ENCODE measurements at places on chromosomes 12 and 14.
A peak's percentile ranks its signal among the peaks of the same experiment; 100 is the strongest.

DNA sequence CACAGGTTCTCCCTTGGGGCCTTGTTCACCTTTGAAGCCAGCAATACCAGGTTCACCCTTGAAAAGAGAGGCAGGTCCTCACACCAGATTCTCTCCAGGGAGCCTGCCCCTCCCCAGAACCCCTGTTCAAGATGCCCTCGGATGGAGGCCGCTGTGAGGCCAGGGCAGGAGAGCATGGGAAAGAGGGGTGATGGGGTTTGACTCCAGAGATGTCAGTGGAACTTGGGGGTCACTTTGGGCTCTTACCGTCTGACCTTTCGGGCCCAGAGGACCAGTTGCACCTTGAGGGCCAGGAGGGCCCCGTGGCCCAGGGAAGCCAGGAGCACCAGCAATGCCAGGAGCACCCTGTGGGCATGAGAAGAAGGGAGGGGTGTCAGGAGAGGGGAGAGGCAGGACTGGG lies 17.4 kb downstream of the COL2A1 start:
- DNase-seq, result no peak

GRCh38 chr14:94823556-94824341 lies 53.8 kb upstream of the GSC start:
- DNase-seq, result no peak

GRCh38 chr12:68267892-68268396 lies 14.5 kb upstream of the IL22 start:
- DNase-seq, result no peak

GRCh38 chr12:59407799-59408198 lies 188.0 kb upstream of the SLC16A7 start:
- DNase-seq, result no peak

GRCh38 chr14:75630695-75631452 lies 29.8 kb downstream of the ERG28 start:
- no peak for DNase-seq

- DNase-seq, result no peak
Observed at GRCh38 chr14:35159742-35160409, 37.5 kb downstream of the PRORP start.

DNA sequence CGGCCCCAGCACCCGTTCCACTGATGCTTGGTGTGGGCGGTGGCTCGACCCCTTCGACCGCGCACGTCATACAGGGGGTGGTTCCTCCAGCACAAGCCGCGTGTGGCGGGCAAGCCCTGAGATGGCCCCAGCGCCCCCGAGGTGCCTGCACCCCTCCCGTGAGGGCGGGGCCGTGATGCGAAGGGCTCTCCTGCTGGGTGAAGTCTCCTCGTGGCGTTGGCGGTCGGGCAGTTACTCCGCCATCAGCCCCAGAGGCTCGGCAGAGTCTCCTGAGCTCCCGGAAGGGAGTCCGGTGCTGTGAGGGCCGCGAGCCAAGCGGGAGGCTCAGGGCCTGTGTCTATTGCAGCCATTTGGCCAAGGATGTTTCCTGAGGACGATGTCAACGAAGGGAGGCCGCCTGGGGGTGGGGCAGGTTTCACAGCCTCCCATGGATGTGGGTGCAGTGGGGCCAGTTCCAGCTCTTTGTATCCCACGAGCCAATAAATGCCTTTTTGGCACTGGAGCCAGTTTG lies 78.1 kb upstream of the GALNT9 start:
- no peak for DNase-seq

GRCh38 chr12:102806110-102806509 lies 110.9 kb downstream of the PAH start:
- no peak for DNase-seq

GRCh38 chr12:118689793-118690192 lies 291.5 kb upstream of the SRRM4 start:
- no peak for DNase-seq

- DNase-seq, result no peak
Observed at GRCh38 chr12:92928421-92928961, 604 bp downstream of the EEA1 start.

DNA sequence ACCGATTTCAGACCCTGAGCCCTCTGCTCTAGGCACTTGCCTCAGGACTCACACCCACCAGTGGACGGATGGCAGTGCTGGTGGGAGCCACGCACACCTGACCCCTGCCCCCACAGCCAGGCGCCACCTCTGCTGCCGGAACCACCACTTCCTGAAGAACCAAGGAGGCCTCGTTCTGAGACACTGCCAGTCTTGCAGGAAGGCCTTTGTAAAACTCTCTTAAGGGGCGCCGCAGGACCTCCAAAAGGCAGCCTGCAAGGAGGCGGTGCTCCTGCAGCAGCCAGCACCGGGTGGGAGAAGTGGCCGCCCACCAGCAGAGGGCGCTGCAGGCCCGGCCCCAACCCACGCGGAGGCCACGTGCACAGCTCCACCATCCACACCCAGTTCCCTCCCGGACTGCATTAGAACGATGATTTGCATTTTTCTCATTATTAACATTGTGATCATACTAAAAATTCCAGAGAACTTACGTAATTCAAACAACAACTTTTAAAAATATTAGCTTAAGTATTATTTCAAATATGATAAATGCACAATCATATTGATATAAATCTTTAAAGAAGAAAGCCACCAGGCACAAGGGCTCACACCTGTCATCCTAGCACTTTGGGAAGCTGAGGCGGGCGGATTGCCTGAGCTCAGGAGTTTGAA lies 12.8 kb downstream of the STX2 start:
- DNase-seq, result no peak

DNA sequence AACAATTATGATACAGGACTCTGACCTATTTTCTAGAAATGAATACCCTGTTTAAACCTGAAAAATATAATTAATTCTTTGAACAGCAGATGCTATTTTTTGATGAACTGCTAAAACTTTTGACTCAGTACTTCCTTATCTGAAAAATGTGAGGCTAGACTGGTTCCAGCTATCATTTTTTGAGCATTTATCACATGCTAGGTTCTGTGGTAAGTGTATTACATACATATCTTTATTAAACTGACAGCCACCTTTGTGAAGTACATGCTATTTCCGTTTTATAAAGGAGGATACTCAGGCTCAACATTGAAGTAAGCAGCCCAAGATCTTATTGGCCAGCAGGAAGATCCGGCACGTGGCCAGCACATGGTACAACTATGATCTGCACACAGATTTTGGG lies 459.8 kb upstream of the SEL1L start:
- no peak for DNase-seq

DNA sequence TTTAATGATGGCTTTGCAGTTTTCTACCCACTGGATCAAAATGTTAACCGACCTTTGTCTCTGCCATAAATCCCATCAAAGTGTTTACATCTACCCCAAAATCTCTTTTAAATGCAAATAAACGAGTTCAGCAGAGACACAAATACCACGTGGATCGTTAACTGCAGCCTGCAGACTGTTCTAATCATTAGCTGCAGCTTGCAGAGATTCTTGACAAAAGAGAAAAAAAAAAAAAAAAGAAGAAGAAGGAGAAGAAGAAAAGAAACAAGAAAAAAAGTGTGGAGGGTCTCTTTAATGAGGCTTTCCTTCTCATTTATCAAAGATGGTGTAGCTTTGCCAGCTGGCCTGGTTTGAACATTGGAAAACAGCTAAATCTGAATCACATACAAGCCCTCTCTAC lies 275.7 kb downstream of the NEDD1 start:
- no peak for DNase-seq

GRCh38 chr14:89646971-89647370 lies 229.9 kb upstream of the FOXN3 start:
- no peak for DNase-seq

DNA sequence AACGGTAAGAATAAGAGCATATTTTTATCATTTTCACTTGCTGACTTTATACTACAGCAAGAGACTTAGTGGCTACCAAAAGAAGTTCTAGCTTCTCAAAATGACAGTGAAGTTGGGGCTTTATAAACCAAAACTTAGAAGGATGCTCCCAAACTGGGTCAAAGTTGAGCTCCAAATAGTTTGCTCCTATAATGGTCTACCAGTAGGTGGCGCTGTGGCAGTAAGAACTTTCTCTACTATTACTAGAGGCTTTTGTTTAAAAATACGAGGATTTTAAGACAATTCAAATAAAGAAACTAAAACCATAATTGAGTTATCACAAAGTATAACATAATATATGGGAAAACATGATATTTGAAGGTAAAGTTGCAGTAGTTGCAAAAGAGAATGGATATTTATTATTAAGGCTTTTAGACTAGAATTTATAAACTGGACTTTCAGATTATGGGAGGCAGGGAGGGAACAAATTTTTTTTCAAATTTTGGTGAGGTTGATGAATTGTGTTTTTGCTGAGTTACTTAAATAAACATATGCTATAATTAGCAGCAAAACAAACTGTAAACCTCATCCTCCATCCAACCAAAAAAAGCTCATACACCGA lies 75.0 kb downstream of the TGFB3 start:
- DNase-seq, result peak; percentile 93

- DNase-seq, result no peak
Observed at GRCh38 chr12:84964048-84964447, 51.4 kb upstream of the SLC6A15 start.

DNA sequence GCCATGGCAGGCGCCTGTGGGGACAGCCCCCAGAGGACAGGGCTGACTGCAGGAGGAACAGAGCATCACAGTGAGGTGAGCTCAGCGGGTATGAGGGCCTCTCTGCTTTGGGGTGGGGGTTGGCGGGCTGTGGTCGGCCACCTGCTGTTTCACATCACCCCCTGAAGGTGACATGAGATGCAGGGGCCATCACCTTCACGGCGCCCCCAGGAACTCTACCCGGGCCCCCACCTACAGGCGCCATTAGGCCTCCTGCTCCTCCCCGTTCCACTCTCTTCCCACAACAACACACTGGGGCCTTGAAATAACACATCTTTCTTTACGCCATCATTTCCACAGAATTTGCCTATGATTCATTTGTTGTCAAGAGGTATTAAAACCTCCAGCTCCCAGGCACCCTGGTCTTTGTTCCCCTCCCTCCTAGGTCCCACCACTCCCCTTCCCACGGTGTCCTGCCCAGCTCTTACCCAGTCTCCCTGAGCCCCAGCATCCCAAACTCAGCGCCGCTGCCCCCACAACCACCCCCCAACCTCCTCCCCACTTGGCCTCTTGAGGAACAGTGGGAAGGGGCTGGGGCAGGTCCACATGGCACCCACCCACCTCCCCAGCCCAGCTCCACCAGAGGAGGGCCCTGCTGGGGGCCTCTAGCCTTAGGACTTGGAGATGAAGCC lies 12.7 kb upstream of the HDAC7 start:
- no peak for DNase-seq

DNA sequence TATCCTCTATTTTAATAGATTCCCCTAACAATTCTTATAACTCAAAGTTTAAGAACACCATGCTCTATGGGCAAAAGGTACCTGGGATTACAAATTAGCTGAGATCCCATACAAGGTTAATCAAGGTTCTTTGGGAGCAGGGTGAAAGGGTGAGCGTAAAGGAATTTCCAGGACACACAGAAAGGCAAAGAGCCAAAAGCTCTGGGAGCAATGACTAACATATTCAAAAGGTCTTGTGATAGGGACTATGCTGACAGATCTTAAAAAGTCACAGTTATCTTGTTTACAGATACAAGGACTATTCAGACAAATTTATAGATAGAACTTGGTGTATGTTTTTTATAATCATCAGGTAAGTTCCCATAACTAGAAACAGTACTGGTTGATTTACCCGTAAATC lies 19.5 kb upstream of the PPFIBP1 start:
- no peak for DNase-seq

DNA sequence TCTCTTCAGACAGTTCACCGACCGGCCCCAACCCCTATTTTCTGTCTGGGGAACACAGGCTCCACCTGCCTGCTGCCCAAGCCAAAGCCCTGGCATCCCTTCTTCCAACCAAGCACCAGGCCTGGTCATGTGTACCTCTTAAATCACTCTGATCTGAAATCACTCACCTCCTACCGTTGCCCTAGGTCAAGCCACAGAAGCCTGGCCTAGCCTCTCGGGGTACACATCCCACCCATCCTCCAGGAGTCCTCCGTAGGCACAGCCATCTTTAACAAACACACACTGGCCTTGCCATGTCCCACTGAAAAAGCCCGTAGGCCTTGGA lies 81.8 kb downstream of the IRF2BPL start:
- DNase-seq, result no peak

DNA sequence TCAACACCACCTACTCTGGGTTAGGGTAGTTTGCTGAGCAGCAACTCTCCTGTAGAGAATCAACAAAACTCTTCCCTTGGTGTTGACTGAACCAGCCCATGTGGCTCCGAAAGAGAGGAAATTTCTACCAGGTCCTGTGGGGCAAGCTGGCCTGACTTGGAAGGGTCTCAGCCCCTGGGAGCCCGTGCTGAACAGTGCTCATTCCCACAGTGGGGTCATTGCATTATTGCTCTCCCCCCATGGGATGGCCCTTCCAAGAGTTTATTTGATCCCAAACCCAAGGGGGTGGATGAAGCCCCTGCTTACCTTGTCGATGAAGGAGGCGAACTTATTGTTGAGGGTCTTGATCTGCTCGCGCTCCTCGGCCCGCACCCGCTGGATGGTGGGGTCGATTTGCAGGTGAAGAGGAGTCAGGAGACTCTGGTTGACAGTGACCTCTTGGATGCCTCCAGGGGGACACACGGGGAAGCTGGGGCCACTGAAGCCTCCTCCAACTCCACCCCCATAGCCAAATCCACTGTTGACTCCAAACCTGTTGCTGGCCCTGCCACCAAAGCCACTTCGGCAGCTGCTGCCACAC lies 580 bp downstream of the KRT75 start:
- no peak for DNase-seq

- DNase-seq, result no peak
Observed at GRCh38 chr12:49825360-49825970, 2.7 kb downstream of the NCKAP5L start.

- no peak for DNase-seq
Observed at GRCh38 chr14:90788031-90788430, 28.2 kb downstream of the TTC7B start.

DNA sequence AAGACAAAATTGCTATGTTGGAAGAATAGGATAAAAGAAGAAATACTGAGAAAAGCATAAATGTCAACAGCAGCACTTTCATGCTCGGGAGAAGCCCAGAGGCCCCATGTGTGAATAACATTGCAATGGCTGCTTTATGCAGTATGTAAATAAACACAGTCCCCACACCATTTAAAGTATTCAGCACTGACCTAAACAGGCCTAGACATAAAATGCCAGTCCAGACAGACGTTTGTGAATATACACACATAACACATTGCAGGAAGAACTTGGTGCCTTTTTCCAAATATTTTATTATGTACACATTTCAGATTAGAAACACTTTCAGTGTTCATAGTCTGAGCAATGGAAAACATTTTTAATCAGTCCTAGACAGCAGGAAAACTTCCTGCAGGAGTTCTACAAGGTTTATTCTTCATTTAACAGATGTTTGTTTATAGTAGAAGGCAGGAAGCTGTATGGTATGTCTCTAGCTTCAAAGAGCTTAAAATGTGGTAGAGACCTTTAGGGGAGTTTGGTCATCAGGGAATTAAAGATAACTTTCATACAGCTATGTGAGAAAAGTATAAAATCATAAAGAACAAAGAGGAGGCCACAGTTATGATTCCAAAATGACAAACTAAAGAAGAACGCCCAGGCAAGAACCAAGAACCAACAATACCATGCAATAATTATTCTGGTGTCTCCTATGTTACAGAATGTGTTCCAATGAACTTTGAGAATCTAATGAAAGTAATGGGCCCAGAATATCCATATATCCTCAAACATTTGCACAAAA lies 30.6 kb upstream of the SLC38A2 start:
- DNase-seq, result no peak

GRCh38 chr12:15322164-15323061 lies at the start of gene PTPRO:
Gene PTPRO (plus strand): TSS chr12:15322508.
- DNase-seq, result no peak

GRCh38 chr12:70043490-70044138 lies 199.6 kb upstream of the CNOT2 start:
- DNase-seq, result no peak

Measured in esophagus muscularis mucosa (tissue), 4 donors.